ENCODE measurements at places on chromosomes 5 and 9. TPM values are rescaled to one million over a fixed set of nuclear protein-coding genes. Genes with fewer than 3 reads are reported as not detected.
A peak's percentile ranks its signal among the peaks of the same experiment; 100 is the strongest.

ALDH1A1 gene
- total RNA-seq, result not detected

- no peak for DNase-seq
Measured at GRCh38 chr9:38284588-38285051, 107.9 kb upstream of the ALDH1B1 start.

ANKDD1B gene
- not detected for total RNA-seq

DNA sequence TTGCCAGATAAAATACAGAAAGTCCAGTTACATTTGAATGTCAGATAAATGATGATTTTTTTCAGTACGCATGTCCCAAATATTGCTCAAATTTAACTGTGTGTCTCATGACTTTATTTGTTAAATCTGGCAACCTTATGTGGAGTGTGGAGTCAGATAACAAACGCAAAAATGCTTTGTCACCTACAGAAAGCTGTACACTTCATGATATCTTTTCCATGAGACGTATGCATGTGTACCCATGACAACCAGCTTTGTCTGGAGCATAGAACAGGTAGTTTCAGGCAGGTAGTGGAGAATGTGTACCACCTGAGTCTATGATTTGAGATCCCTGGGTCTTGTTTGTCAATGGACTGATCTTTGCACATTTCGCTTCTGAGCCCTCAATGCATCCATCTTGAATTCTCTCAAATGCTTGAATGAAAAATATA is 105.5 kb upstream of the CPEB4 start:
- no peak for DNase-seq

SPINK5 gene
- not detected for total RNA-seq

- DNase-seq, result peak; percentile 16
Measured at GRCh38 chr9:84140535-84141101, 160.0 kb downstream of the RMI1 start.

TIMD4 gene
- 5.2 TPM for total RNA-seq

DNA sequence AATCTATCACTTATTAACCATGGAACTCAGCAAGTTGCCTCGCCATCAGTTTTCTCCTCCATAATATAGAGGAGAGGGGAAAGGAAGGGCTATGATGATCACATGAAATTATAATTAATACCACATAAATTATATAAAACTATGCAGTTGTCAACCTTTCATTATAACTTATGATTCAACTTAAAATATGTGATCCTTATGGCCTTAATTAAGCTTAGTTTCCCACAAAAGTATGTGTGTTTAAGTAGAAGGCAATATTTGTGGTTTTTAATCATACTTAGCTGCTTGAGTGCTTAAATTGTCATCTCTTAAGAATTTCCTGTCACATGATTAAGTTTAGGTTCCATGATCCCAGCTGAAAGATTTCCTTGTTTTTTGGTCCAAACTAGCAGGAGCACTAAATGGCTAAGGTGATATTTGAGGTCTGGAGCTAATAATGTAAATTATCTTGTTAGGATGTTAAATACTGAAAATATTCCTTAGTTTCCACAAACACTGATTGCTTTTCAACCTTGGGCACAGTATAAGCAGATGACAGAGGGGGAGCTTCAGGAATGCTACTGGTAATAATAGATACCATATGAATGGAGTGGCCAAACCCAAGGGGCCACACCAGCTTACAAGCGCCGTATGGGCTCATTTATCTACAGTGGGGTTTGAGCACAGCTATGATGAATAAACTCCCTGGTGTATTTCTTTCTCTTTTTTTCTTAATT is 26.4 kb upstream of the F2R start:
- no peak for DNase-seq

DNA sequence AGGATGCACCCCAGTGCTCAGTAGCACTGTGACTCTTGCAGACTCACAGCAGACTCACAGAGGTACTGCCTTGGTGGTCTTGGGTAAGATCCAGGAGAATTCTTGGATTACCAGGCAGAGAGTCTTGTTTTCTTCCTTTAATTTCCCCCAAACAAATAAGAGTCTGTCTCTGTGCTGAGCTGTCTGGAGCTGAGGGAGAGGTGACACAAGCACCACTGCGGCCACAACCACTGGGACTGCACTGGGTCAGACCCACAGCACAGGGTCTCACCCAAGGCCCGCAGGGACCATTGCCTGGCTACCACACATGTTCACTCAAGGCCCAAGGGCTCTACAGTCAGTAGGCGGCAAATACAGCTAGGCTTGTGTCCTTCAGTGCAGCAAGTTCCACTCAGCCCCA is 11.4 kb upstream of the YTHDC2 start:
- no peak for DNase-seq

- no peak for DNase-seq
Measured at GRCh38 chr5:1184481-1184880, 16.9 kb upstream of the SLC6A19 start.

GRCh38 chr9:109916316-109916715 is 136.3 kb downstream of the PALM2AKAP2 start:
- DNase-seq, result no peak

STRBP gene
- 27.8 TPM for total RNA-seq

DNA sequence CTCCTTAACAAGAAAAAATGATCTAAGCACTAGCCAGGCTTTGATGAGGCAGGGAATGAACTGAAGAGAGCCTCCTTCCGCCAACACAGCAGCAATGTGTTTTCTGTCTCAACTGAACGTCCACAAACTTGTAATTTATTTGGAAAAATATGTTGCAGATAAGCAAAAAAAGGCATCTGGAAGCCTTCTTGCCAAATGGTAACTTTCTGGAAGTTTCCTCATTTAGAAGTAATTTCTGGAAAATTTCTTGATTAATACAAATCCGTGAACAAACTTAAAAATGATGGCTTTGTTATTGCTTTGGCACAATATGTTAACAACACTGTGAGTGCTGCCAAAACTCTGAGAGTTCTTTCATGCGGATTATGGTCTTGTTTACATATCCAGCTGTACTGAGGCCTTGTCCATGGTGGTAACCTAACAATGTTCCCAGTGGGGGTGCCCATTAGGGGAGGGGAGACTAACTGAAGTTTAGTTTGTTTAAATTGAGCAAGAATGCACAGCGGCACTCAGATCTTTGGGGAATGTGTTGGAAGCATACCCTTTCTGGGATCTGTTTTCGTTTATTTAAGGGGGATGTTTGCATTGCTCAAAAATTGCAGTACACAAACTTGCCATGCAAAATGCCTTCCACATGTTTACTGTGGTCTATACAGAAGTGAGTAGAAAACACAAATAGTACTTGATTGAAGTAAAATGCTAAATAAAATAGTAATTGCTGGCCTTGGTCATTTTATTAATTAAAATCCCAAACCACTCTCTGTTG is 334.7 kb downstream of the NR2F1-AS1 start:
- DNase-seq, result no peak

RIC1 gene
- 16.4 TPM for total RNA-seq

DNA sequence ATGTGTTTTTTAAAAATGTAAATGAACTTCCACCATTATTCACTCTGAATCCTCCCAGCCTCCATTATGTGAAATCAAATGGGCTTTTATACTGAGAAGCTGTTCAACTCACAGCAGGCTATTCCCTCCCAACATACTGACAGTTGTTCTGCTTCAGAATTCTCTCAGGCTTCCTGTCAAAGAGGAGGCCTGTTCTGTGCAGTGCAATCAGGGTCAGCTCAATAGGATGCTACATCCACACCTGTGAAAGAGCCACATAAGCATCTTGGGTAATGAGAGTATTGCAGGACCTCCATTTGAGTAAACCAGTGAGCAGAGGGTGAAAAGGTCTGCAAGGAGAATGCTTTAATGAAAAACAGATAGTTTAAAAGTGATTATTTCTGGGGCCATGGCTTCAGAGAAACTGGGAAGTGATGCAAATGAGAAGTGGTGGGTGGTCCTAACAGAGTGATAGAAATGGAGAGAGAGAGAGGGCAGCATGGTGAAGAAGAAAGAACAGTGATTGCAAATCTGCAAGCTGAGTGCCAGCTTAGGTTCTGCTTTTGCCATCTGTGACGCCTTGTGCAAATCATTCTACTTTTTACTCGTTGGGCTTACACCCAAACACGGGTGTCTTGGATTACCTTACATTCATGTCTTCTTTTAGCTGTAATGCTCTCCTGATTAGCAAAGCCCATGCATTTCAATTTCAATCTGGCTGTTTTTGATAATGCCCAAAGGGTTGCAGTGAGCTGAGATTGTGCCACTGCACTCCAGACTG is 202.5 kb upstream of the NMUR2 start:
- no peak for DNase-seq

UBAP2 gene
- total RNA-seq, result 28.6 TPM

C5orf63 gene
- total RNA-seq, result 11.6 TPM
